CD8-positive, alpha-beta memory T cell (primary cell): ENCODE measurements at places on chromosomes 11 and 22.

DNA sequence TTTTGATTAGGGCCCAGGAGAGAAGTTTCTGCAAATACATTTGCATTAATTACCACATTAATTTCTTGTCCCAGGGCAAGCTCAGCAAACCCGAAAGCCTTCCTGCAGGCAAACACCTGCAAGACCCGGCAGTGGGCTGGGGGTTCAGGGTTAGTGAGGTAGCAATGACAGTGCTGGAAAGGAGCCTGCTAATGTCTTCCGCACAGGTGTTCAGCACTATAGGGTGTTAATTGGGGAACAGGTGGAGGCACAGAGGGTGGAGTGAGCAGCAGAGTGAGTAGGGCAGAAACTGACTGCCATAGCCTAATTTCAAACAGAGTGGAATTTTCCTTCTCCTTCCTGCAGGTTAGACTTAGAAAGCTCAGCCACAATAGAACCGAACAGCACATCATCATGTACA is 50.9 kb upstream of the UBASH3B start:
- DNase-seq = no peak

DNA sequence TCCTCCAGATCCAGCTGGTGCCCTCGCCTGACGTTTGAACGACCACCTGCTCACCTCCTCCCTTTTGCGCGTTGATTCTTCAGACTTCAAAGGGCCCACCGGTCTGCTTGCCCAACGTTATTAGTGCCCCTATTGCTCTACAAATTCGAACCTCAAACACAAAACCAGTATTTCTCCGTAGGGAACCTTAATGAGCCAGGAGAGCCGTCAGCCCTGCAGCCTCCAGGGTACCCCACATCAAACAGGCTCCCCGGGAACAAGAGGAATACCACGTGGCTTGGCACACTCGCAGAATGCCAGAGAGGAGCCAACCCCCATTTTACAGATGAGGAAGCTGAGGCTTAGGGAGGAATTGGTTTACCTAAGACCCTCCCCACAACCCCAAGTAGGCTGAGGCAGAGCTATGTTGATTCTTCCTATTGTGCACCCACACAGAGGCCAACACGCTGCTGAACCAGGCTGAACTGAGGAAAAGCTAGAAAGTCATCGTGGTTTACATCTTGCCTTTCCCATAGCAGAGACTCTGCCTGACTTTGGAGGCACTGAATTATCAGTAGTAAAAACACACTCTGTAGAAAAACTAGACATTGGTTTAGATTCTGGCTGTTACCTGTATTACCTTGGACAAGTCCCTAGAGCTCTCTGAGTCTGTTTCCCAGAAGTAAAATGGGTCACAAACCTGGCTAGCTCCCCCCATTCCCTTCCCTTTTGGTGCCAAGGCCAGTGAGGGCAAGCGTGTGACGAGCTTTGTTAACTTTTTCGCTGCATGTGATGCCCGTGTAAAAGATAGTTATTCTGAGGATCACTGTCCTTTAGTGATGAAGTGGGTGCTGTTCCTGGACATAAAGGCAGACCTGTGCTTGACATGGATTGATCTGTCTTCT is 764 bp downstream of the TKFC start:
- DNase-seq = no peak

GRCh38 chr22:49147171-49147570 is 680.5 kb downstream of the BRD1 start:
- no peak for DNase-seq

DNA sequence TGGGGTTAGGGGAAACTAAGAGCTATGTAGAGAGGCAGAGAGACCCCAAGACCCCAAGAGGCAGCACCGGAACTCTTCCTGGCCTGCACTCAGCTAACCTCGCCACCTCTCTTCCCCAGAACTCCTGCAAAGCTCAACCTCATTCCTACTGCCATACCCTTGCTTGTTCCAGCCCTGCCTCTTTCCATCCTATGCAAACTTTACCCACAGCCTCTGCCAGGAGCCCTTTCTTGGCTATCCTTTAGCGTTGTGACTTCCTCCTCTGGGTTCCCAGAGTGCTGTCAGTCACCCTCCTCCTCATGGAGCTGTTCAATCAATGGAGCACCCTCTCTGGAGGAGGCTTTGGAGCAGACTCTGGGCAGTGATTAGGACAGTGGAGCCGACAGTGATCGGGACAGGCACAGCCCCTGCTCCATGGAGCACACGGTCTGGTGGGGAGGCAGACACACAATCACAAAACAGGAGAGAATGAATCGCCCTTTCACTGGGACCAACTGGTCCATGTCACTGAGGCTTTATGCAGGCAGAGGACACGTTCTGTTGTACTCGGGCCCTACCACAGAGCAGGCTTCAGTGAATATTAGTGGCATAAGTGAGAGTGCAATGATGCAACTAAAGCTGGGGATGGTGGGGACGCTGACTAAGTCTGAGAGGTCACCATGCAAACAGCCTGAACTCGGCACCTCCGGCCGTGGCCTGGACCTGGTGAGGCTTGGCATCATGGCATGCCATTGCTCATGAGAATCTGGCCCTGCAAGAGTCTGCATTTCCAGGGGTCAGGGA is 24.6 kb upstream of the P2RY2 start:
- DNase-seq = no peak

- peak; percentile 56 for DNase-seq
Observed at GRCh38 chr11:62545437-62546243, 966 bp downstream of the AHNAK start.

DNA sequence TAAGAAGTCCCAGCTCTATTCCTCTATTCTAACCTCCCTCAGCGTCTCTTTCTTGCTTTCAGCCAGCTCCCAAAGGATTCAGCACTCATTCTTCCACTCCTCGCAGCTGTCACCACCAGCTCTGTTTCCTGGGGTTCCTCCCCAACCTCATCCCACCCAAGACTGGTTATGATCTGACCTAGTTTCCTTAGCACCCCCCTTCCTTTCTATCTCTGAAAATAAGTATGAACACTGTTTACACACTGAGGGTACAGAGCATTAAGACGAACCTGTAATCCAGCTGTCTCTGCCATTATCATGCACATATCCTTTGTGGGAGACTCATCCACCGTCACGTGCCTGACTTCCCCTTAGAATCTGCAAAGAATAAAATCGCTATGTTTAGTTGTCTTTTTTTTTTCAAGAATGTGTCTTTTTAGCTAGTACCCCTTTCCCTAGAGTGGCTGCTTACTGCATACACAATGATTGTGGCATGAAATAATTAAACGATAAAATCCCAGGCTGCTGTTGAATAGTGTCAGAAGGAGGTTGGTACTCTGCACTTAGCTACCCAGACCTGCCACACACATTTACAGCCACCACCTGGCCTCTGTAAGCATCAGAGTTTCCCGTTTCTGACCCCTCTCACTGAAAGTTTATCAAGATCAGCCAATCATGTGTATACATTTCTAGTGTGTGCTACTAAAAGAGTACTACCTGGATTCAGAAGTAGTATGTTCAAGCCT is 26.9 kb upstream of the CSTF3 start:
- DNase-seq = no peak

DNA sequence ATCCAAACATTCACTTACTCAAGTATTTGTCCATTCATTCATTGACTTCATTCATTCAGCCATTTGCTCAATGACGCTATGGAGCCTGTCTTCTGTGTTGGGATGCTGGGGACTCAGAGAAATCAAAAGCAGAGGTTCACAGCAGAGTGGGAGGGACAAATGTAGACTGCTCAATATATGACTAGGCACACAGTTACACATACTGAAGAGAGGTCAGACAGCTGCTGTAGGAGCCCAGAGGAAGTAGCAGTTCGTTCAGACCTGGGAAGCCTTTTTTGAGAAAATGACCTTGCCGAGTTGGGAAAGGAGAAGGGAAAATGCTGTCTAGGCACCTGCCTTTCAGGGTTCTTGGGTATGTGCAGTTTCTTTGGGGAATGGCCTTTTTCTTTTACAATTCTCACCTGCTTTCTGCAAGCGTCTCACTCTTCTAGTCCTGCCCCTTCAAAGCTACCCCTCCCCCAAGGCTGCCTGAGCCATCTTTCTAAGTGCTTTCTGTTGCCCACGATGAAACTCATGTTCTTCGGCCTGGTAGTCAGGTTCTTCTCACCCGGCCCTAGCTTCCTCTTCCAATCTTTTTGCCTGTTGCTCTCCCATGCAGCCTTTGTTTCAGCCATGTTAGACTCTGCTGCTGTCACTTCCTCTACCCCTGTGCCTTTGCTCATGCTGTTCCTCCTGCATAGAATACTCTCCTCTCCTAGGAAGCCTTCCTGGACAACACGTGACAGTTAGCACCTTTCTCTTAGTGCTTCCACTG is 4.2 kb upstream of the UVRAG start:
- DNase-seq = no peak

DNA sequence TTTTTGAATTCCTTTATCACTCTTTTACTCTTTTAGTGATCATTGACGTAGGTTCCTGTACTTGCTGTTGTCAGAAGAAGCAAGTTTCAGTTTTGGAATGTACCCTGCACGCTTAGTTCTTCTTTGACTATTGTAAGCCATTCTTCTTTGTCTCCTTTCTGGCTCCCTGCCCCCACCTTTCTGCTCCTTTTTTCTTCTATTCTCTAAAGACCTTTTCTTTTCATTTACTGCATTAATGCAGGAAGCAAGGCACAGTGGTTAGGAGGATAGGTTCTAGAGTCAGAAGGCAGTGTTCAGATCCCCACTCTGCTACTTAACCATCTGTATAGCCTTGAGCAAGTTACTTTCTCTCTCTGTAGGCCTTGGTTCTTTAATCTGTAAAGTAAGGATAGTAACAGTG is 33.7 kb upstream of the RAG2 start:
- DNase-seq = no peak
